ENCODE measurements at places on chromosomes 2 and 18. TPM values are rescaled to one million over a fixed set of nuclear protein-coding genes. Genes with fewer than 3 reads are reported as not detected.

GRCh38 chr2:9753665-9754531, 89.4 kb upstream of the TAF1B start:
- peak; percentile 67 for ATAC-seq

DNA sequence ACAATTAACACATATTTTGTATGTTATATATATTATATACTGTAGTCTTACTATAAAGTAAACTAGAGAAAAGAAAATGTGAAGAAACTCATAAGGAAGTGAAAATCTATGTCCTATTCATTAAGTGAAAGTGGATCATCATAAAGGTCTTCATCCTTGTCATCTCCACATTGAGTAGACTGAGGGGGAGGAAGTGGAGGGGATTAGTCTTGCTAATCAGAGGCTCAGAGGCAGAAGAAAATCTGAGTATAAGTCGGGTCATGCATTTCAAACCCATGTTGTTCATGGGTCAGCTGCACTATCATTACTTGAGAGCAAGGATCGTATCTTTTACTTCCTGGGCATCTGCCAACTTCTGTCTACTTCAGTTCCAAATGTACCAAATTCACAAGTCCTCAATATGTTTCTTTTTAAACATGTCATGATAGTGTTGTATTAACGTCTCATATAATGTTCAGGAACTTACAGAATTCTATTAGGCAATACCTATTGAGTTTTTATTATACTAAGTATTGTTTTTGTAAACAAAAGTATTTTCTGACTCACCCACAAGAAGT, 208.9 kb upstream of the BOD1L2 start:
- ATAC-seq: no peak

DNA sequence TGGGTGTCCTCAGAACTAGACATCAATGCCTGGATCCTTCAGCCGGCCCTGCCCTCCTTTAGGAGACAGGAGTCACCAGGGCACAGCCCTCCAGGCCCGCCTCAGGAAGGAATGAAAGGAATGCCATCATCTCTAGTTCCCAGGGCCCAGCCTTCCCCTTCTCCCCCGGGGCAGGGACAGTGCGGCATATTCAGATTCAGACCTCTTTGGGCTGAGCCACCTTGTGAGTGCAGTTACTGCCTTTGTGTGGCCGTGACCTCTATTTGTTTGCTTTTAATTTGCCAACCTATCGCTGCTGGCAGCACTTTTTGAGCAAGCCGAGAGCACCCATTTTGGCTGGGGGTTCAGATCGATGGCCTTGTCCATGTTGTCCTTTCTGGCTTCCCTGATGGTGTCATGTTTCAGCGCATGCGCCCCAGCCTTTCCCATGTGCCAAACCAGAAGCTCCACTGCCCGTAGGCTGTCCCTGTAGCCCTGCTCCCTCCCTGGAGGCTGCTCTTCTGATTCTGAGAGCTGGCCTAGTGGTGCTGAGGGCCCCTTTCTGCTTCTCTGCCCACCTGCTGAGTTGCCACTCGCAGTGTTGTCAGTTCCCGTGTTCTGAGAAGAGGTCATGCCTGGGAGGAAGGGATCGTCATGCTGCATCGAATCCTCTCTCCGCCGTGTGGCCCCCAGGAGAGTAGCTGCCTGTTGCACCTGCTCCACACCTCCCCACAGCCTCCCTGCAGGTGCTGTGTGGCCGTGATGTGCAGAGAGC, 10.9 kb downstream of the ANKRD23 start:
- ATAC-seq: peak; percentile 41

GRCh38 chr18:79794846-79795245, 2.9 kb upstream of the KCNG2 start:
- ATAC-seq: no peak

DNA sequence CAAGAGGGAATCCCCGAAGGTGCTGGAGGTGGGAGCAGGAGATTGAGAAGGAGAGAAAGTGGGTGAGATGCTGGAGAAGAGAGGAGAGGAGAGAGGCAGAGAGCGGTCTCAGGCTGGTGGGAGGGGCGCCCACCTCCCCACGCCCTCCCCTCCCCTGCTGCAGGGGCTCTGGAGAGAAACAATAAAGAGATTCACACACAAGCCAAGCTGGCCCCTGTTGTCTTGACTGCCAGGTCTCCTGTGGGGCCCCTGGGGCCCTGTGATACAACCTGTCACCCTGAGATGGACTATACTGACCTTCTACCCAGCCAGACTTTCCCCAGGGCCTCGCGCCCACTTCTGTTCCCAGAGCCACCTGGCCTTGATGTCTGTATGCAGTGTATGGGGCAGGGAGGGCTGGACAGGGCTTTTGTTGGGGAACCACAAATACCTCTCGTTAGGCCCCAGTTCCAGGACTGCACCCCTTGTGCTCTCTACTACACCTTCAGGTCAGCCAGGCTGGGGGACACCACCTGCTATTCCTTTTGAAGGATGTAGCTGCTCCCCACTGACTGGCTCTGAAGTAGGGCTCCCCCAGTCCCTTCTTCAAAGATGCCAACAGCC, 8.0 kb upstream of the SPEG start:
- ATAC-seq: peak; percentile 20

Gene CCDC138
- 4.2 TPM for total RNA-seq

- ATAC-seq: no peak
Measured at GRCh38 chr2:184654945-184655344, 56.6 kb downstream of the ZNF804A start.

DNA sequence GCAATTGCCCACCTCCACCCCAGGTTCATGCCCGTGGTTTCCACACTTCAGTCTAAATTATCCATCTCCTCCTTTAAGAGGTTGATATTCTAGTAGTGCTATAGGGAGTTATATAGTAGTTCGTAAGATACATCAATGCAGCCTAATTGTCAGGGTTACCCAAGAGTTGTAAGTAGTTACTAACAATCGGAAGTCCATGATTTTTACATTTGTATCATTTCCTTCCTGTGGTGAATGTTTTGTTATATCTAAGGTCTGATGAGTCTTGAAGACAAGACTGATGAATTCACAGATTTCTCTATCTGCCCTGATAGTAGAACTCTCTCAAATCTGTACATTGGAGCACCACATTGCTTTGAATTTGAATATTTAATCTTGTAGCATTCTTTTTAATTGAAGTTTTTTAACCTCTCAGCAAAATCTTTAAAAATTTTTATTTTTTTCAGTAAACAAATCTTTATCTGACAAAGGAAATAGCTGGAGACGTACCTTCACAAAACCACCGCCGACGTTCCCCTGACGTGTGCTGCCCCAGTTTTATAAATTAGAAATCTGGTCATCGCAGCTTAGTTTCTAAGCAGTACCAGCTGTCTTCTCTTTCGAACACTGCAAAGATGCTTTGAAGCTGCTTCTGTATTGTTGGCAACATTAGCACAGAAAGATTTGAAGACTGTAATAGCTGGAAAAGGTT, 264.5 kb downstream of the SOCS6 start:
- no peak for ATAC-seq

DNA sequence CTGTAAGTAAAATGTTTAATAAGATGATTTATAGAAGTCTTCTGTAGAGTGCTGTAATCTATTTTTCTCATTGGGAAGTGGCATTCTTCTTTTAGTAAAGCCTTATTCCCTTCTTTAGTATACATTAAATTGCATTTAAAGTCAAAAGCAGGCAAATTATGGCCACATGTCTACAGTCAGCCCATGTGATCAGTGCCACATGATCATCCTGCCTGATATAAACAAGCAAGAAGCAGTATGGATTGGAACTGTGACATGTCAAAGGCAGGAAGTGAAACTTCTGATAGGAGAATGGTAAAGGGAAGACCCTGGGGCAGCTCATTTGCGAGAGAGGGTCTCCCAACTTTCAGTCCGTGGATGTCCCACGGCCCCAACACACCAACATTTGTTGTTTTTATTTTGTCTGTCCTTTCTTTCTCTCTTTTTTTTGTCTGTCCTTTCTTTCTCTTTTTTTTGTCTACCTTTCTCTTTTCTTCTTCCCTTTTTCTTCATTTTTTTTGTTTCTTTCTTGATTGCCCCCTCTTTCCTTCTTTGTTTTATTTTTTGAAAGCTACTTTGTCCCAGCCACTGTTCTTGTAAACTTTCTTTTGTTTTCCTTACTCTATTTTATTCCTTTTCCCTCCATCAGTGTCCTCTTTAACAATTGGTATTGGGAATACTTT, 154.9 kb downstream of the DTNA start:
- no peak for ATAC-seq

- no peak for ATAC-seq
Measured at GRCh38 chr18:36786686-36787085, 42.1 kb downstream of the TPGS2 start.

GRCh38 chr2:134501476-134502091, 217.2 kb downstream of the TMEM163 start:
- no peak for ATAC-seq

DNA sequence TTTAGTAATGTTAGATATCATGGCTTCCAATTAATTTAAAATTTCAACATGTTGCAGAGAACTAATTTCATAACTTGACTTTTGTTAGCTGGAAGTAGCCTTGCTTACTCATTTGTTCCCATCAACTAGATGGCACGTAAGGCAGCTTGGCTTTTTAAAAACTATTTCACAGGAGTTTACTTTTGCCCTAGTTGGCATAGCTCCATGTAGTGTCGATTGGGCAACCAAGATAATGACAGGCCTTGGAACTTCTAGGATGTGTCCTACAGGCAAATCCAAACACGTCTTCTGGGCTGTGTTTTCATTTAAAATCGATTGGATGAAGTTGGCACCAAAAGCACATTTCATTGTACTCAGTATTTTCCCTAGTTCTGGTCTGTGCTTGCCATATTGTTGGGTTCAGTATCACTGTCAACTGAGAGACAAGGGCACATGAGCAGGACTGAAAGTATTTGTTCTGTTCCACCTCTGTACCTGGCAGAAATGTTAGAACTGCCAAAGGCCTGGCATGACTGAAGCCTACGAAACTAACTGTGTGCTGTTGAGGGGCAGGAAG, 29.4 kb downstream of the HADHB start:
- ATAC-seq: peak; percentile 89

Gene B3GNT7
- total RNA-seq: 5.5 TPM

GRCh38 chr2:224658780-224659405, 57.3 kb downstream of the CCDC195 start:
- no peak for ATAC-seq

Gene CD226
- total RNA-seq: 0.44 TPM

- no peak for ATAC-seq
Measured at GRCh38 chr18:10421859-10422258, 32.6 kb upstream of the APCDD1 start.

Gene GREB1L
- not detected for total RNA-seq

Gene LRATD1
- 74.7 TPM for total RNA-seq
